NCI-H2171 (cell line): ENCODE measurements at places on chromosomes 2 and 18.

GRCh38 chr18:67266246-67267237 lies 250.0 kb downstream of the DSEL start:
- DNase-seq, result no peak

- DNase-seq, result no peak
These were observed 1.6 kb downstream of the EPC2 start for GRCh38 chr2:148646231-148646559.

- DNase-seq, result no peak
These were observed 89.1 kb downstream of the AKAIN1 start for GRCh38 chr18:5107988-5108387.

GRCh38 chr2:232551250-232551638 lies 755 bp downstream of the EIF4E2 start:
- no peak for DNase-seq

DNA sequence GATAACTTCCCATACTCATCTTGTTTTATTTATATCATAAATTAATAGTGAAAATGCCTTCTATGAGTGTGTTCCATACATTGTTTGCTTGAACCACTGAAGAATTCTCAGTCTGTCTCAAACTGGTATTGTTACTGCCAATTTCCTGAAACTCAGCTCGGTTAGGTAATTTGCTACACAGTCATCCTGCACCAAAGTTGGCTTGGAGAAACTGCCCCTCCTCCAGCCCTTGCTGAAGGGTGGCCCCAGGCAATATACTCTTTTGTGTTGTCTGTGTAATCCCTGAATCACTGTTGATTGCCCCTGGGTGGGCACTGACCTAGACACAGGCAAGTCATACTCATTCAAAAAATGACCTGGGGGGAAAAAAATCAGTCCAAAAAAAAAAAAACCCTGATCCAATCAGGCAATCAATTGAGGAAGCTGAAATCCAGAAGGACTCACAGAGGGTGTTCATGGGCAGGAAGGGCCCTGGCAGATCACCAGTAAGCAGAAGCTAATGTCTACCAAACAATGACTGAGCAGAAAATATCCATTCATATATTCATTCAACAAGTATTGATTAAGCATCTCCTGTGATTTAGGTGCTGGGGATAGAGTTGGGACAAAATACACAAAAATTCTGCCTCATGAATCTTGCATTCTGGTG lies 3.8 kb upstream of the SESTD1 start:
- DNase-seq, result no peak

GRCh38 chr2:188870289-188870688 lies 103.9 kb upstream of the COL3A1 start:
- DNase-seq, result no peak

- DNase-seq, result no peak
These were observed 151.1 kb downstream of the FHOD3 start for GRCh38 chr18:36448384-36449290.

DNA sequence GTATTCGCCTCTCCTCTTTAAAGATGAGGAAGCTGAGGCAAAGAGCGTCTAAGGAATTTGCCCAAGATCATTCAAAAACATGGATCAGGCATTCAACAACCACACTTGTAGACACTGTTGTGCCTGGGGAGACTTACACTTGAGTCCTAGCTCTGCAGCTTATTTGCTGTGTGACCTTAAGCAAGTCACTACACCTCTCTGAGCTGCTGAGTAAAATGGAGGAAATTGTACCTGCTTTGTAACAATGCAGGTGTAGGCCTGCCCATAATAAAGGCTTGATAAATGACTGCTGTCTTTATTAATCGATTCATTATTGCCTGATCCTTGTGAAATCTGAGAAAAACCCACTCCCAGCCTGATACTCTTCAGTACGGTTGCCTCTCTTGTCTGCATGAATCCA lies 30.8 kb downstream of the EN1 start:
- no peak for DNase-seq

GRCh38 chr2:44692821-44693220 lies 248.7 kb upstream of the SIX3 start:
- no peak for DNase-seq

DNA sequence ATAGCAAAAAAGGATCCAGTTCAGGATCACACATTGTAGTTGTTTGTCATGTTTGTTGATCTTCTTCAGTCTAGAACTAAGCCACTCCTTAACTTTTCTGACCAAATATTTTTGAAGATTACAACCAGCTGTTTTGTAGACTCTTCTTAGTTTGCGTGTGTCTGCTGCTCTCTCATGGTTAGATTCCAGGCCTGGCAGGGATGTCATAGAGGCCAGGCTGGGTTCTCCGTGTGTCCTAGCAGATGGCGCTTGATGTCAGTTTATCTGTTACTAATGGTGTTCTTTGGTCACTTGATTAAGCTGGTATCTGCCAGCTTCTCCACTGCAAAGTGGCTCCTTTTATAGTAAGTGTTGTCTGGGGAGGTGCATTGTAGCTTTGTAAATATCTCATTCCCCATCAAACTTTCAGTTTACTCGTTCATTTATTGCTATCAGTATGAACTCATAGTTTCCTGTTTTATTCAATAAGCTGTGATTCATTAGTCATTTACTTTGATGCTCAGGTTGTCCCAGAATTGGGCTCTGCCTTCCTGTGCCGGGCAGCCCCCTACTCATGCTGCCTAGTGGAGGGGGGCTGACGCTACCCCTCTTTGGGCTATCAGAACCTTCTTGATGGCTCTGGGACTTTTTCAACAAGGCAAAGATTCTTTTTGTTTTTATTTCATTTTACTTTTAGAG lies 42.1 kb downstream of the GRHL1 start:
- no peak for DNase-seq

DNA sequence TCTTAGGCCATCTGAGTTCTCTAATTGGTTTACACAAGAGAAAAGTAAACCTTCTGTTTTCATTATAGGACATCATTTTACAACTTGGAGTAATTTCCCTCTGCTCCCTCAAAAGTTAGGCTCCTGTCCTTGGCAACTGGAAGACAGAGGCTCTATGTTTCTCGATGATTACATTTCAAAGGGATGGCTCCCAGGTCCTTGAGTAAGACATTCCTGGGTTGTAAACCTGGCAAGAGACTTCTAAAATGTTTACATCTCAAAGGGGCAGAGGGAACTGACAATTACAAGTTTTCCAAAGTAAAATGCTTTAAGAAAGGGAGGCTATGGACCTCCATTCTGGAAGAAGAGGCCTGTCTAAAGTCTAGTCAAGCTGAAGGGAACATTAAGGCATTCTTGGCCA lies 268.3 kb upstream of the REG3G start:
- no peak for DNase-seq

GRCh38 chr2:15720561-15721307 lies 129.1 kb downstream of the DDX1 start:
- no peak for DNase-seq

DNA sequence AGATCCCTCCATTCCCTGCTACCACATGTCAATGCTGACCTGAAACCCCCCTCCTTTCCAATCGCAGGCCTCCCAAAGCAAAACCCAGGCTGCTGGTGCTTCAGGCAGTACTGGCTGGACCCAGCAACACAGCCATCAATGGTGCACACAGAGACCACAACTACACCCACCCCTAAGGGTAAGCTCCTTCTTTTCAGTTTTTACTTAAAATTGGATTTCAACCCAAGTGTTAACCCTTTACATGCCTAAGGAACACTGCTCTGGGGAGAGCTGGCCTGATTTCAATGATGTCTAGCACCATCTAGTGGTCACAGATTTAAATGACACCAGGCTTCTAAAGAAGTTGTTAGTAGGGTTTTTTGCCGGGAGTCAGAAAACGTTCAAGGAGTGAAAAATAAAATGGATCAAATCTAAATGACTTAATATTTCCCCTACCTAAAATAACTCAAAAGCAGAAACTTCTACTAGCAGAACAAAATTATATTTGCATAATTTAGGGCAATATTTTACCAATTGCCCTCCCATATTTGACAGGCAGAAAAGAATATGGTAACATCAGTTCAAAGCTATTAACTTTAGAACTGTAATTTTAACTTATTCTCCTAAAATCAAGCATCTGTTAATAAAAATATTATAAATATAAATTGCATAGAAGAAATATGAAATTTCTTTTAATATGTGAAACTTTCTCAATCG lies 24.6 kb downstream of the FECH start:
- peak; percentile 35 for DNase-seq

- no peak for DNase-seq
These were observed 103.4 kb downstream of the CCDC141 start for GRCh38 chr2:178946494-178946893.

- no peak for DNase-seq
These were observed 32.7 kb upstream of the AFTPH start for GRCh38 chr2:64491426-64491825.

DNA sequence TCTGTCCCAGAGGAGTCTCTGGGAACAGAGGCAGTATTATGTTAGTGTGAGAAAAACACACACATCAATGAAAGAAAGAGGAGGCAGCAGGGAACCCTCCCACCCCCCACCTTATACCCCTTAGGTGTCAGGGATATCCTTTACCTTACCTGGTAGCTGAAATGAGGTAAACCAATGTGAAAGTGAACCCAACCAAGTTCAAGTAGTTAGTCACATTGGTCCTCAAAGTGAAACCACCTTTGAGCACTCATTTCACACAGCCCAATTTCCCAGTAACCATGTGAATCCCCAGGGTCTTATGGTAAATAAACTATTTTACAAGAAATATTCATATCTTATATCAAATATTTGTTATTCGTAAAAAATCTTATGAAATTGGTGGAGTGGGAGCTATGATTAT lies 377.8 kb downstream of the LRATD1 start:
- no peak for DNase-seq

GRCh38 chr2:231887756-231888155 lies 38.4 kb downstream of the NPPC start:
- DNase-seq, result no peak

DNA sequence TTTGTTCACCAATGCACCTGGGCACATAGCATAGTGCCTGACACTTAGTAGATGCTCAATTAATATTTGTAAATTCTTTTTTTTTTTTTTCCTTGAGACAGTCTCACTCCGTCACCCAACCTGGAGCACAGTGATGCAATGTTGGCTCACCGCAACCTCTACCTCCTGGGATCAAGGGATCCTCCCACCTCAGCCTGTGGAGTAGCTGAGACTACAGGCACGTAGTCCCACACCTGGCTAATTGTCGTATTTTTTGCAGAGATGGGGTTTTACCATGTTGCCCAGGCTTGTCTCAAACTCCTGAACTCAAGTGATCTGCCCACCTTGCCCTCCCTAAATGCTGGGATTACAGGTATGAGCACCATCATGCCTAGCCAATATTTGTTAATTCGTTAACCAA lies 23.2 kb upstream of the LPIN2 start:
- DNase-seq, result no peak

DNA sequence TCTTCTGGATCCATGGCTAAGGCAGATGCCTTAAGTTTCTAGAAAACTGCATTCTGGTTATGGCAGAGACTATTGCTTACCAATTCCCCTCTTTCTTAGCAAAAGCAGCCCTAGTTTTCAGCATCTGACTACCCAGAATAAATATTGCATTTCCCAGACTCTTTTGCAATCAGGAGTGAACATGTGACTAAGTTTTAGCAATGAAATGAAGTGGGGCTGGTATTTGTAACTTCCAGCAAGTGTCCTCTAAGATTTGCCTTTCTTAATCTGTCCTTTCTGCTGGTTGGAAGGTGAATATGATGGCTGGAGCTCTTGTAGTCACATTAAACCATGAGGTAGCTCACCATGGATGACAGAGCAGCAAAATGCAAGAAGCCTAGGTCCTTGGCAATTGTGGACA lies 132.9 kb upstream of the PKDCC start:
- no peak for DNase-seq

DNA sequence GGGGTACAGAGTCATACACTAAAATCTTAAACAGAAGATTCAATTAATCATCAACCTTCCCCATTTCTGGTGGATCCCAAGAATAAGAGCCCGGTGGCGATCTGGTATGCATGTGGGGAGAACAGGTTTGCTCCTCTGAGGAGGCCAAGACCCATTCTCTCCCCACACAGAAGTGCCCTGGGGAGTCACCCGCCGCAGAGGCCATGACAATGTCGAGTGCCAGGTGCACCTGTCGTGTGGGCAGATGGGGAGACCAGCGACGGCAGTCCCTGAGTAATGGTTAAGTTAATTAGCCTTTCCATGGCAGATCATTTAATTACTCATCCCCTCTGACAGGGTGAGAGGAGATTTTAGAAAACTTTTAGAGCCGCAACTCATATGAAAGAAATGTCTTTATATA lies 345.0 kb downstream of the NCKAP5 start:
- DNase-seq, result no peak

GRCh38 chr2:36059691-36060090 lies 295.9 kb upstream of the CRIM1 start:
- no peak for DNase-seq

DNA sequence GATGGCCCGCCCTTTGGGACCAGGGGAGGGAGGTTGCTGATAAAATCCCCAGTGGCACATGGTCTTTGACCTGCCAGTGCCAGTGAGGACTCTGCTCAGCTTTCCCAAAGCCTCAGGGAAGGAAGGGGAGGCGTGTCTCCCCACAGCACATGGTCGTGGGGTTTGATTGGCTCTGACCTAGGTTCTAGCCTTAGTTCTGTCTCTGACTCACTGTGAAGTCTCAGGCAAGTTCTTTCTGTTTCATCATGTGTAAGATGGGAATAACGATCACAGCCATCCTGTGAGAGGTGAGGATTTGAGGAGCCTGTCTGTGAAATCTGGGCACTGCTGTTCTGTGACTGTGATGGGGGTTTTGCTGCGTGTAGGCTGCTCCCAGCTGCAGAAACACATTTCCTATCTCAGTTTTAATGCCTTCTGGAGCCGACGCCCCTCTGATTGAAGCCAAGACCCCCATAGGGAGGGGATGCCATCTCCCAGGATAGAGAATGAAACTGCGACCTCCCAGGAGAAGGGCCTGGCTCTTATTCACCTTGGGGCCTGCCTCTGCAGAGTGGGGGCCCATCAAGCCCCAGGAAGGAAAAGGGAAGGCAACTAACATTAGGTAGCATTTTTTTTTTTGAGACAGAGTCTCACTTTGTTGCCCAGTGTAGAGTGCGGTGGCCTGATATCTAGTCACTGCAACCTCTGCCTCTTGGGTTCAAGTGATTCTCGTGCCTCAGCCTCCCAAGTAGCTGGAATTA lies 84.0 kb downstream of the DDX1 start:
- no peak for DNase-seq

DNA sequence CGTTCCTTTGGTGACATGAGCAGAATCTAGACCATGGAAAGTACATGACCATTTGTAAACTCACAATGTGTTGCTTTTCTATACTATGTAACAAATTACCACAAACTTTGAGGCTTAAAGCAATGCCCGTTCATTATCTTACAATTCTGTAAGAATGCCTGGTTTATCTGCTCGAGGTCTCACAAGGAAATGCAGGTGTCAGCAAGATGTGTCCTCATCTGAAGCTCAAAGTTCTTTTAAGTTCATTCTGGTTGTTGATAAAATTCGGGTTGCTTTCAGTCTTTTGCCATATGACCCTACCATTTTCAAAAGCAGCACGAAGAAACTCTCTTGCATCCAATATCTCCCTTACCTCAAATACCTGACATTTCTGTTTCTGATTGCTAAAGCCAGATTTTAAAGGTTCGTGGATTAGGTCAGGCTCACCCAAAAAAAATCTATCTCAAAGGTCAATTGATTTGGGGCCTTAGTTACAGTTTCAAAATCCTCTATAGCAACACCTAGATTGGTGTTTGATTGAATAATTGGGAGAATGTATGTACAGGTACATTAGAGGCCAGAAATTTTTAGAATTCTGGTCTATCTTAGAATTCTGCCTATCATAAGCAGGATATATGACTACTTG lies 125.9 kb downstream of the TMEM131 start:
- DNase-seq, result no peak
